Bone marrow (tissue), 2 donors: ENCODE measurements at places on chromosomes 3 and 15.

GRCh38 chr3:132326251-132326650 lies 9.0 kb downstream of the ACP3 start:
- DNase-seq, result no peak

DNA sequence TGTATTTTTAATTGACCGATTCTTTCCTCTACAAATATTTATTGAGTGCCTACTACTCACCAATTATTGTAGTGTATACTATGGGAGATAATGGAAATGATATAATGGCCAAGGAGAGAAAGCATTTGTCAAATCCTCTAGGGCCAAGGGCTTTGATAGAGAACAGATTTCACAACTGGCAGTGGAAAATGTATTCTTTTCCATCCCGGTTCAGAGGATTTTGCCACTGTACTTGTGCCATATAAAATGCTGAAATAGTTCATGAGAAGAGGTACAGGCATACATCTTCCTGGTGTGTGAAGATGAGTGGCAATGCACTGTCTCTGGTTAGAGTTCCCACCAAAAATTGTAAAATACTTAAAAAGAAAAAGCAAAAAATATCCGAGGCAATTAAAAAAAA lies 451.6 kb upstream of the TPRG1 start:
- DNase-seq, result no peak

- no peak for DNase-seq
These were observed 28.9 kb downstream of the RARB start for GRCh38 chr3:25456723-25457670.

GRCh38 chr15:57866149-57866736 lies 159.7 kb downstream of the POLR2M start:
- peak; percentile 3 for DNase-seq

GRCh38 chr3:18428036-18428435 lies 2.9 kb upstream of the SATB1 start:
- no peak for DNase-seq

DNA sequence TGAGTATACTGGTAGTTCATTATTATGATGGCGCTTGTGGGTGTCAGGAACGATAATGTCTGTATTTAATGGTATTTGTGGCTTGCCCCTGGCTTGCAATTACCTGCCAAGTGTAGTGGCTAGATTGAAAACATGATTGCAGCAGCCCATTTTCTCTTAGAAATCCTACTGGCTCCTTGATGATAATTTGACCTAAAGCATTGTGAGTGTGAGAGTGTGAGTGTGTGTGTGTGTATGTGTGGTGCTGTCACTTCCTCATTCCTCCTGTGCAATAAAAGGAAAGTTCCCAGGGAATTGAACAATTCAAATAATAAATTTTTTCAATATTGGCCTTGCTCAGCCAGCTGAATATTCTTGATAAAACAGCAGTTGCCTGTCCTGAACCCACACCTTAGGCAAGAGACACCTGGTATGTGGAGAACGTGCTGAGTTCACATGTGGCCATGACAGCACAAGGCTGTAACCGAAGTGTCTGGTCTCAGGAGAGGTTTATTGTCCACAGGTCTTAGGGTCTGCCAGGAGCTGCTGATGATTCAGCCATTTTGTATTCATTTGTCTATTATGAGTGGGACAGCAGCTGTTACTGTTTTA lies 193.3 kb downstream of the CD47 start:
- DNase-seq, result no peak

GRCh38 chr3:53150247-53151085 lies 10.5 kb upstream of the PRKCD start:
- no peak for DNase-seq

- no peak for DNase-seq
These were observed 74.7 kb downstream of the MAGI1 start for GRCh38 chr3:65963787-65964677.

GRCh38 chr15:38782156-38782555 lies 217.5 kb upstream of the RASGRP1 start:
- DNase-seq, result no peak

- peak; percentile 55 for DNase-seq
These were observed 47.0 kb upstream of the ACKR4 start for GRCh38 chr3:132549890-132550578.

DNA sequence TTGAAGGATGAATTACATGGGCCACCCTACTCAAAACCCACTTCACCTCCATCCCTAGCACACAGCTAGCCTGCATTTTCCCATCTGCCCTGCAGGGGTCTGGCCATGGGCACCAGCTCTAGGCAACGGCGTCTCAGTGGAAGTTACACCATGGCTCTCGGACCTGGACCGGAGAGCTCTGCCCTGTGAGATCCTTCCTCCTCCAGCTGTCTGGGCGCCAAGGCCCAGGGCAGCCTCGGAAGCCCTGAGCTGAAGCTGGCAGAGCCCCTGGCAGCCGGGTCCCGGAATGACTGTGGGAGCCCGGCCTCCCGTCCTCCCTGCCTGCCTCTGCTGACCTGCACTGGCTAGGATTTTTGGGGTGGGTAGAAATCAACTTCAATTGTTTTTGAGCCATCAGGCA lies 98.9 kb downstream of the CHSY1 start:
- DNase-seq, result no peak

- no peak for DNase-seq
These were observed 27.5 kb downstream of the IGF2BP2 start for GRCh38 chr3:185797108-185797881.

GRCh38 chr3:160455846-160456245 lies 6.3 kb upstream of the TRIM59 start:
- DNase-seq, result no peak
